ENCODE measurements at places on chromosomes 4 and X.

DNA sequence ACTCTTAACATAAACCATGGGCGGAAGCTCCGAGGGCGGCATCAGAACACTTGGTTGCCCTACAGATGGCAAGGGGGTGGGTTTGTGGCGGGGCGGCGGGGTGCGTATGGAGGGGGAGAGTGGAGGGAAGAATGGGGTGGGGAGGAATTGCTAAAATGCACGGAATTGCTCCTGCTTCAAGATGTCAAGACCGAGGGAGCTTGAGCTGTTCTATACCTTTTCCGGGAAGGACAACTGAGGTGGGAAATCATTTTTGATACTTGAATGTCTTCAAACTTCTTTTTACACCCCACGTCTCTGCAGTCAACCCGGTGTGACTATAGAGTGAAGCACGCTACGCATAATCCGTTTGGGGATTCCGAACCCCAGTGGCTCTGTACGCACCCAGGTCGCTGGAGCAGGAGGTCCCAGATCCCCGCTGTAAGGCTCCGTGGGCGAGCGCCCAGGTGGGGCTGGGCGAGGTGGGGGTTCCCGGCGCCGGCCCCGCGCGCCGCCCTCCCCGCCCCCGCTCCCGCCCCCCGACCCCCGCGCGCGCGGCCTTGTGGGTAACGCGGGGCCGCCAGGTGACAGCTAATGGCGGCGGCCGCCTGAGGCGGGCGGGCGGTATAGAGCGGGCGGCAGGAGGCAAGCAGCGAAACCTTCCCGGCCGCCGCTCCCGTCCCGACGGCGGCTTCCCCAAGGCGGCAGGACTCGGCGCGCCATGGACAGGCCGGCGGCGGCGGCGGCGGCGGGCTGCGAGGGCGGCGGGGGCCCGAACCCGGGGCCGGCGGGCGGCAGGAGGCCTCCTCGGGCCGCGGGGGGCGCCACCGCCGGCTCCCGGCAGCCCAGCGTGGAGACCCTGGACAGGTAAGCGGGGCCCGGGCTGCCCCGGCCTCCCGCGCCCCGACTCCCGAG lies at the start of gene MTMR1:
MTMR1 (plus strand) TSS at position 566 of the 894 bp plus-strand sequence; CDS start at position 701, 135 bp downstream.
- DNase-seq: no peak

DNA sequence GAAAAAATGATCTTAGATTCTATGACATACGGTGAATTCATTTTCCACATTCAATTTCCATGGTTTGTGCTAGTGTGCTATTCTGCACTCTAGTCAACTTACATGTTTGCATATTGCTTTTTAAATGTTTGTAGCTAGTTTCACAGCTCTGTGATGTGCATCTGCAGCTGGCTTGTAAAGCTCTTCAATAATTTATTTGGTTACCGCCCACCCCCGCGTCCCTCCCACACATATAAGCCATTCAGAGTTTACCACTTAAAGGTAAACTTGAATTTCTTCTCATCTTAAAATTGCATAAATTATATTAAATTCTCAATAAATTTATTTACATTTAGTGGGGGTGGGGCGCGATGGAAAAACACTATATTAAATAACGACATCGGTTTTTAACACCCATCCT lies 291 bp upstream of the NBDY start:
- DNase-seq: no peak

DNA sequence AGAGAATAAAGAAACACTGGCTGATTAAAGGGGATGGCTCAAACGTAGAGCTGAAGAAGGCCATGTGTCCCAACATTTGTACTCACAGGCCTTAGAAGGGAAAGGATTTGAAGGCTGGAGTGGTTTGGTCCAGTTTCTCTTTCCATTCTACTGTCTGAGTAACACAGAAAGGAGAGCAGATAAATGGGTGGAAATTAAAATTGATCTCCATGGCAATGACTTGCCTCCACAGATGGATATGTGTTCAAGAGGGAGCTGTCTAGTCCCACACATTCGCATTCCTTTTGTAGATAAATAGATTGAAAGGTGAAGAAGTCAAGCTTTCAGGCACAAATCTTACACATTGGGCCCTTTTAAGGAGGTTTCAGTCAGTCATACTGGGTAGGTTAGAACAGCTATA lies 74.6 kb downstream of the DOCK11 start:
- no peak for DNase-seq

GRCh38 chrX:101736651-101737050 lies 77.0 kb upstream of the ARMCX2 start:
- no peak for DNase-seq

- no peak for DNase-seq
Measured at GRCh38 chr4:57498251-57498650, 388.1 kb upstream of the IGFBP7 start.

GRCh38 chr4:152971053-152971452 lies 34.9 kb downstream of the FHDC1 start:
- DNase-seq: no peak

DNA sequence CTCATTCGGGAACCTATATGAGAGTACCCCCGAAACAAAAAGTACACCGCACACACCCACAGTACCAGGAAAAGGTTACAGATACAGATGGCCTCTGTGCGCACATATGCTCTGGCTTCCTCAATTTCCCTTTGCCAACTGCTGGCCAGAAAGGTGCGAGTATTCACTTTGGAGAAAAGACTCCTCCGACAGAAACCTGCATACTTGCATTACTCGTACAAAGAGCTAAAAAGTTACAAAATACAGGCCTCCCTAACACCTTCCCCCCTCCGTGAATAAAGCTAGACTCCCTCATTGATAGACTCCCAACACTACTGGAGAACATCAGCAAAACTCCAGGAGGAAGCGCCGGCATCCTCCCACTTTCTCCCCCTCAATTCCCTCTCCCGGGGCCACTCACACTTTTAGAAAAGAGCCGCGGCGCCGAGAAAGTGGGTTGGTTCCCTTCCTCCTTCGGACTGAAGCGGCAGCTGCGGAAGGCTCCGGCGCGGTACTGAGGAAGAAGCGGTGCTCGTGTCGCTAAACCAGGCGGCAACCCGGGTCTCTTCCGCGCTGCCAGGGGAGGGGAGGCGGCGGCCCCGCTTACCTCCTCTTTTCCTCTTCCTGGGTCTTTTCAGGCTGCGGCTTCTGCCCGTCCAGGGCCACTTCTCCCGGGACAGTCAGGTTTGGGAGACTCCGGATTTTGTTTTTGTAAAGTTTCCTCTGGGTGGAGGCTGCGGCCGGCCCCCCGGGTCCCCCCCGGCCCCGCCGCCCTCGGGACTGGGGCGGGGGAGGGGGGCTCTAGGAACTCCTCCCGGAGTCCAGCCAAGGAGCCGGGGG lies 1.1 kb downstream of the FBXW7 start:
- DNase-seq: no peak

- no peak for DNase-seq
Measured at GRCh38 chr4:153326513-153326912, 18.0 kb upstream of the MND1 start.

GRCh38 chr4:16169490-16169889 lies 56.8 kb downstream of the TAPT1 start:
- DNase-seq: no peak

GRCh38 chrX:38859602-38860001 lies 58.3 kb downstream of the MID1IP1 start:
- no peak for DNase-seq

- no peak for DNase-seq
Measured at GRCh38 chr4:6815029-6815836, 32.7 kb downstream of the KIAA0232 start.

GRCh38 chr4:126664839-126665238 lies 967.9 kb upstream of the INTU start:
- DNase-seq: no peak

DNA sequence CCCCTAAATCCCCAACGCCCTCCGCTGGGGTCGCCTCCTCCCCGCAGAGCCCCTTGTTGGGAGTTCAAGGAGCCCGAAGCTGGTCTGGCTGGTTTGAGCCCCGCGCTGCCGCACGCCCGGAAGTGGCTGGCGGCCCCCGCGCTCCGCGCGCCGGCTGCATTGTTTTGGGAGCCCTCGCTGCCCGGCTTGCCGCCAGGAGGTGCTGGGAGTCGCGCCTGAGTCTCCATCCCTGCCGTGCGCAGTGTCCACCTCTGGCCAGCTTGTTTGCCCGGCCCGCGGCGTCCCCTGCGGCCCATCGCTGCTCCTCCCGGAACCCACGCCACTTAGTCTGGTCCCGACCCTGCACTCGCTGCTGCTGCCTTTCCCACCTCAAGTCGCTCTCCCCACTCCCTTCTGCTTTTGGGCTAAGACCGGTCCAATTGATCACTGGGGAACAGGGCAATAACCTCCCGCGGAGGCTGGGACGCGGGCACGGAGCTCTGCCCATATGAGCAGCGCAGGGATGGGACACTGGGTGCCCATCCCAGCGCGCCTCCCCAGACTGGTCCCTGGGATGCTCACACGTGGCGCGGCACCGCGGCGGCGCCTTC lies 2.2 kb upstream of the SFRP2 start:
- DNase-seq: no peak

DNA sequence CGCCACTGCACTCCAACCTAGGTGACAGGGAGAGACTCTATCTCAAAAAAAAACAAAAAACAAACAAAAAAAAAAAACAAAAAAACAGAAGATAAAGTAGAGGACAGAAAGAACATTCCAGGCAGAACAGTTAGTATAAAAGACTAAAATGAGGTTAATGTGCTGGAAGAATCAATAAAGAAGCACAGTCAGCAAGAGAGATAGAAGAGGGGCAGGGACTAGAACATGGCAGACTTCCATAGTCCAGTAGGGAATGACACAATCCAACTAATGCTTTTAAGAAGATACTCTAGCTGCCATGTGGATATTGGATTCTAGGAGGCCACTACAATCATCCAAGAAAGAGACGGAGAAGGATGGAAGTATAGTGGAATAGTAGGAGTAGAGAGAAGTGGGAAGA lies 11.6 kb downstream of the ADGRG2 start:
- no peak for DNase-seq

DNA sequence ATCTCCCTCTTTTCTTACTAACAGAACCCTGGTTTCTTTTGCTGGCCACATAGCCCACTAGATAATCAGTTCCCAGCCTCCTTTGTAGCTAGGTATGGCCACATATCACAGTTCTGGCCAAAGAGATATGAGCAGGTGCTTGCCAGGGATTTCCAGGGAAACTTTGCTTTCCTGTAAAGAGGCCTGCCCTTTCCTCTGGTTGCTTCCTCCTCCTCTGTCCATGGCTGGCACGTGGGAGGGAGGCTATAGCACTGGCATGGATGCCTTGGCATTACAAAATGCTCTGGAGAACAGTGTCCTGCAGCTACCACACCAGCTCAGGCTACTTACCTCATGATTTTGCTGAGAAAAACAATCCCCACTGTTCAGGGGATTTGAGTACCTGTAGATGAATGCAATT lies 27.5 kb downstream of the RAB33B start:
- no peak for DNase-seq

DNA sequence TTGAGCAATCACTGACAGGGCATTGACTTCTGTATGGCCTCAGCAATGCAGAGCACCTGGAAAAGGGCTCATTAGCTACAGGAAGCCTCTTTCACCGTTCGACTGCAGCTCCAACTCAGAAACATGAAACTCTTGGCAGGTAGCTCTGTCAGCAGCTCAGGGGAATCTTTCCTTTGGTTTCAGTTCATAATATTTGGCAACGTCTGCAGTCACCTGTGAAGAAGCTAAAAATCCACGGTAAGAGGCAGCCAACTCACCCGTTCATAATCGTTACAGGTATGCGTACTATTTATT lies 354.9 kb downstream of the CAMK2D start:
- DNase-seq: no peak

DNA sequence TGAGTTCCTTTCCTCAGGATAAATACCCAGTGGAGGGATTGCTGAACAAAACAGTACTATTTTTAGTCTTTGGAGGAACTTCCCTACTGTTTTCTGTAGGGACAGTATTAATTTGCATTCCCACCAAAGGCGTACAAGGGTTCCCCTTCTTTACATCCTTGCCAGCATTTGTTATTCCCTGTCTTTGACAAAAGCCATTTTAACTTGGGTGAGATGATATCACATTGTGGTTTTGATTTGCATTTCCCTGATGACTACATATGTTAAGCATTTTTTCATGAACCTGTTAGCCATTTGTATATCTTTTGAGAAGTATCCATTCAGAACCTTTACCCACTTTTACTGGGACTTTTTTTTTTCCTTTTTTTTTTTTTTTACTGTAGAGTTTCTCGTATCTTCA lies 126.2 kb upstream of the ANXA10 start:
- DNase-seq: no peak

- no peak for DNase-seq
Measured at GRCh38 chr4:68249434-68249833, 3.9 kb upstream of the TMPRSS11B start.

- no peak for DNase-seq
Measured at GRCh38 chr4:104763554-104764222, 269.0 kb upstream of the CXXC4 start.

DNA sequence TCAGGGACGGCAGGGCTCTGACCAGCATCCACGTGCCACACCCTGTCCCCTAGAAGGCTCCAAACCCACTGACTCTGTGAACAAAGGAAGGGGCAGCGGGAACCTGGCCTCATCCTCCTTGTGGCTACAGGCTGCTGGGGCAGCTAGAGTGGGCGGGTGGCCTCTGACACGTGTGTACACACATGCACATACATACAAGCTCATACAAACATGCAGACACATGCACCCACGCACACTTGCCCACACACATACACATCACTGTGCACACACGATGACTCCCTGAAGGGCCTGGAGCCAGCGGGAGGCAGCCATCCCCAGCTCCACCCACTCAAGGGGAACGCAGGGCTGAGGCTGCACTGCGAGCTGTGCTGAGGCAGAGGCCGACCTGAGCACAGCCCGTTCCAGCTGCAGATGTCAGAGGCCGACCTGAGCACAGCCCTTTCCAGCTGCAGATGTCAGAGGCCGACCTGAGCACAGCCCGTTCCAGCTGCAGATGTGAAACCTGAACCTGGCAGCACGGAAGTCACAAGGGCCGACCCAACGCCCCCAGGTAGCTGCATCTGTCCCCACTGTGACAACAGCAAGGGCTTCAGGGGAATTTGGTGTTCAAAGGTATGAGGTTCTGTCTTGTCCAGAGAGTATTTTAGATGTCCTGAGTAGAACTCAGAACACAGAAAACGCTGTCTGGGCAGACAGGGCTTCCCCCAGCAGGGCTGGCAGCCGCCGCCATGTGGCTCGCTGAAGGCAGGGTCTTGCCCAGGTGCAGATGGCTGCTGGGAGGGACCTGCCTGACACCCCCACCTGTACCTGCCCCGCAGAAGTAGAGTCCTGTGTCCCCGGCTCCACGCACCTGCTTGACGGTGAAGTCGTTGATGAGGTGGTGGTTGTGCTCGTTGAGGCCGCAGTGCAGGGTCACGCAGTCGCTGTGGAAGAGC lies 33.5 kb downstream of the CTBP1 start:
- no peak for DNase-seq

DNA sequence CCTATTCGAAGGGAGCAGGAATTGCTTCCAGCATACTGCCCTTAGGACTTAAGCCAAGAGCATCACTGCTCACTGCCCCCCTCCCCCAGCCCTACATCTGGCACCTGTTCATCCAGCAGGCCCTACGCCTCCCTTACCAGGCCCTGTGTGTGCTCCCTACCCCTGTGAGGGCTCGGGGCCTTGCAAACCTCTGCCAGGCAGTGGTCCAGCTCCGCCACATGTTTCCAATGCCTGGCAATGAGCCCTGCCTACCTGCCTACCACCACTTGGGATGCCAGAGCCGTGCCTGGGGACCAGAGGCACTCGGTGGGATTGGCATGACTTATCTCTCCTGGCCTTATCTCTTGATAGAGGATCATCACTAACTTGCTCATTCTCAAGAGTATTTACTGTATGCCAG lies 27.5 kb upstream of the MTM1 start:
- DNase-seq: no peak

- DNase-seq: no peak
Measured at GRCh38 chr4:143396695-143397094, 60.0 kb downstream of the GAB1 start.

GRCh38 chr4:75916091-75916661 lies 13.9 kb upstream of the PPEF2 start:
- DNase-seq: no peak
